Activated T-helper 1 cell treated with anti-CD3 and anti-CD28 coated beads, Interleukin-2, amount 50 U/mL, for 16 hours (primary cell): ENCODE measurements at places on chromosomes 3 and 15.

GRCh38 chr3:171293142-171293782, 166.9 kb downstream of the TNIK start:
- no peak for DNase-seq

DNA sequence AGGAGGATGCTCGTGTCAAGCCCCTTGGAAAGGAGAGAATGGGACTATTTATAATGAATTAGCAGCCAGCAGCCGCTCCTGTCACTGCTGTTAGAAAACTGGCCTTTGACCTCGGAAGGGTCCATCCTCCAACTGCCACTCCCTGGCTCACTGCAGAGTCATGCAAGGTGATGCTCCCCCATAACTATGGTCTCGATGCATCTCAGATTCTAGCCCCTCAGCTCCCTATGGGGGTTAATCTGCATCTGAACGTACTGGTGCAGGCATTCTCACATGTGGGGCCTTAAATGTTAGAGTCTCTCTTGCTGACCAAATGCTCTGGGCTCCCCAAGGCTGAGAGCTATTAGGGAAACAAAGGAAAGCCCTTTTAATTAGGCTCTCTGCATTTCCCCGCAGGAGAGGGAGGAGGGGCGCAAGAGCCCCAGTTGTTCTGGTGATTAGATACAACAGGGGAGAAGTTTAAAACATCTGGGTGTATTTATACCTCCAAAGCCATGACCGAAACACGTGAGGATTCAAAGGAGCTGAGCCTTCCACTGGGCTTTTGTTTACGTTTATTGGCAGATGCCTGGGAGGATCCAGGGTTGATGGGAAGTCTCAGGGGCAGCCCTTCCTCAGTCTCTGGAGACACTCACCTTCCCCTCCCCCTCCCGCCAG, 182.5 kb downstream of the OPA1 start:
- no peak for DNase-seq

GRCh38 chr3:120864541-120864940, 43.5 kb upstream of the STXBP5L start:
- DNase-seq, result no peak

DNA sequence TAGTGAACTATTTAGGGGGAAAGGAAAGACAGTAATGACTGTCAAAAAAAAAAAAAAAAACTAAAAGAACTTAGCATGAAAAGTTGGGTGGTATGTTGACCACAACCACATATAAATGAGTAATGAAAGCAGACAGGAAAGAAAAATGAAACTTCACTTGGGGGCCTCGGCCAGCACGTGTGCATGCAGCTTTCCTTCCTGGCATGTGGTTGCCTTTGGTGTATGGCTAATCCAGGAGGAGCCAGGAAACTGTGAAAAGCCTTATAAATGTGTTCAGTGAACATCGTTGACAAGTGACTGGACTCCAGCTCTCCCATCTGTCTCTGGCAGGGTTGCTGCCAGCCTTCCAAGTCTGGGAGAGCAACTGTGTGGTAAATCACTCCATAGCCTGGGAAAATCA, 195.1 kb downstream of the DTWD1 start:
- no peak for DNase-seq

GRCh38 chr15:89760303-89761008, 9.4 kb upstream of the MESP1 start:
- DNase-seq, result peak; percentile 50

GRCh38 chr3:188421151-188421821, 267.3 kb downstream of the LPP start:
- no peak for DNase-seq
